Stimulated activated CD8-positive, alpha-beta memory T cell treated with anti-CD3 and anti-CD28 coated beads, Interleukin-2, amount 100 ng/mL, for 1 hour (primary cell): ENCODE measurements at places on chromosomes 7 and 10.

DNA sequence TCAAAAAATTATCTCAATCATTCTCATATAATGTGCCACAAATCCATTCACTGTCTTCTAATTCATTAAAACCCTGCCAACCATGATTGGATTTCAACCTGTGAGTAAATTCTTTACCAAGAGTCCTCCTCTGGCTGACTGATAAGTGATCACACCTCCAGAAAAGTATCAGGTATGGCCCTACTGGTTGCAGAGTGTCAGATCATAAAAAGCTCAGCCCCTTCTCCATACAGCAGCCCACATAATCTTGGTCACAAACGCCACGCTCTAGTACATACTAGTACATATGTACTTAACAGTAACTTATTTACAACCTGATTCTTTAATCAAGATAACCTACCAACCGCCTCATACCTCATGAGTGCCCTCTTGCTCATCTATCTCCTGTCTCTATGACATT lies 26.1 kb downstream of the UBE2H start:
- no peak for DNase-seq

- DNase-seq, result no peak
These were observed 15.1 kb downstream of the CACNB2 start for GRCh38 chr10:18155321-18155720.

GRCh38 chr10:87979847-87980246 lies 116.4 kb downstream of the PTEN start:
- no peak for DNase-seq

- DNase-seq, result no peak
These were observed 95.4 kb upstream of the SHH start for GRCh38 chr7:155907450-155908200.

- no peak for DNase-seq
These were observed 586.5 kb downstream of the LRMDA start for GRCh38 chr10:76017733-76018433.

GRCh38 chr10:72316386-72316700 lies 38.4 kb downstream of the DNAJB12 start:
- no peak for DNase-seq

DNA sequence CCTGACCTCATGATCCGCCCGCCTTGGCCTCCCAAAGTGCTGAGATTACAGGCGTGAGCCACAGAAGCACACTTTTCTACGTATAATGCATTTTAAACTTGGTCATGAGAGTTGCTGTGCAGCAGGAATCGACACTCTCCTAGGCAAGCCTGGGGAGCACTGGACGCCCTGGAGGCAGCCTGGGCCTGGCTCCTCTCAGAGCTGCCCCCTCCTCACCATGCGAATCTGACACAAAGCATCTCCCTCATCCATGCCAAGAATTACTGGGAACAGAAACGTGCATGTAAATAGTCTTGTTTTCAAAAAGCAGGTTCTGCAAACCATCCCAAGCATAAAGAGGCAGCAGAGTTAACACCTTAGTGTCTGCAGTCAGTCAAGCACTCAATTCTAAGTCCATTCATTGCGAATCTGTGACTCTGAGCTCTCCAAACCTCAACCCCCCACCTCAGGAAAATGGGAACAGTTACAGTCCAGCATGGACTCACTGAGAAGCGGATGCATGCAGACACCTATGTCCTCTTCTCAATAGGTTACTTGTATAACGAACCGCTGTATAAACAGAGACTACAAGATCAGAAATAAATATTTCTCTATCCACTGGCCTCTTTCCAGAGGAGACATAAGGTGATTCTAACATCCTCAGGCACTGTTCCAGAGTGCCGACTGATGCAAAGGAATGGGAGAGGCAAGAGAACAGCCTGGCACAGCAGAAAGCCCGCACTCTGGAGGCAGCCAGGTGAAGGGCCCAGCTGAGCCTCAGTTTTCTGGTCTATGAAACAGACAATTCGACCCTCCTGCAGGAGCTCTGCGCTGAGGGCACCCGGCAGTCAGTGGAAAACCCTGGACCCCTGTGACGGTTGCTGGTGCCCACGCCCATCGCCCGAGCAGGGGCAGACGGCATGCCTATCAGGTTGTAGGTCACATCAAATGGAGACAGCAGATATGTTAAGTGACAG lies 68.9 kb downstream of the MAD1L1 start:
- no peak for DNase-seq

GRCh38 chr7:158270106-158270775 lies 317.4 kb downstream of the PTPRN2 start:
- DNase-seq, result no peak

DNA sequence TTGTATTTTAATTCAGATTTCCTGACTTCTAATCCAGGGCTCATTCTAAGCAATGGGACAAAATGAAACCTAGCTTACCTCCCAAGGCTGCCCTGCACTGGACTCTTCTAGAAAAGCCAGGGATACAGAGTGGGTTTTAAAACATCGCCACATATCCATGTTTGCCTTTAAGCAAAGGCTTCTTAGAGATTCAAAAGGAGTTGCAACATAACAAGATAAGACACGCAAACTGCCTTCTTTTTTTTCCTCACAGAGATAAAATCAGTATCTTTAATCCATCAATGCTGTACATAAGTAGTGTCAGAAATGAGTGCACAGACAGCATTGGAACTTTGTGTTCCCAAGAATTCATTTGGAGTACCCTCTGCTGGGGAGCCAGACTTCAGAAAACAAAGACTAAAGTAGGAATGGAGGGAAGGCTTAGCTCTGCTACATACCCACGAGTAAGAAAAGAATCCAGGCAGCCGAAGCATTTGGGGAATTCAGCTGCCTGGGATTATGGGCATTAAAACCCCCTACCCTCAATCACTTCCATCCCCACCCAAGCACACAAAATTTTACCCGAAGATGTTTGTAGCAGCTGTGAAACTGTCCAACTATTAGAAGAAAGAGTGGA lies 427.8 kb downstream of the ARL4A start:
- no peak for DNase-seq

DNA sequence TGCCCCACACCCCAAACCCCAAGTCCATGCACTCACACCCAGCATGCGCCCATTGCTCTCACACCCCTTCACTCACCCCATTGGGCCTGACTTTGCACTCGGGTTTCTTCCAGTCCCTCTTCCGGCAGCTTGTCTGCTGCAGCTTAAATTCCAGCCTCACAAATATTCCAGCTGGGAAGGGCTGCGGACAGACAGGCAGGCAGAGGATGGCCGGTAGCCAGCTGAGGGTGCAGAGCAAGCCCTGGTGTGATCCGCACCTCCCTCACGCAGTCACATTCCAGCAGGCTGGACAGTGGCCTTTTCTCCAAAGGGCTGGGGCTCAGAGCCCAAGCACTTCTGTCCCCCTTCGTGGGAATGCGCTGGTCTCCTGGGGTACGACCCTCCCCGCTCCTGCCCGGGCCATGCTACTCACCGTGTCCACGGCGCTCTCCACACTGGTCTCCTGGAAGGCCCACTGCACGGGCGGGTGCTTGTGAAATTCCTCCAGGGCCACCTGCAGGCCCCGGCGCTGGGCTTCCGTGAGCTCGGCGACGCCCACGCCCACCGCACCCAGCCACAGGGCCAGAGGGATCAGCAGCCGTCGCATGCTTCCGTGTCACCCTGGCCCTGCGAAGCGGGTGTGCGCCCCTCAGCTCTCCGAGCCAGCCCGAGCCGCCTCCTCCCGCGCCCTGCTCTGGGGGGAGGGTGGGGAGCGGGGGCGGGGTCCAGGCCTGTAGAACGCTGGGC lies 1.2 kb downstream of the RARRES2 start:
- DNase-seq, result no peak

- DNase-seq, result no peak
These were observed 271.9 kb downstream of the KIF20B start for GRCh38 chr10:89973326-89973725.

GRCh38 chr7:26159243-26159642 lies 7.2 kb downstream of the NFE2L3 start:
- DNase-seq, result no peak

DNA sequence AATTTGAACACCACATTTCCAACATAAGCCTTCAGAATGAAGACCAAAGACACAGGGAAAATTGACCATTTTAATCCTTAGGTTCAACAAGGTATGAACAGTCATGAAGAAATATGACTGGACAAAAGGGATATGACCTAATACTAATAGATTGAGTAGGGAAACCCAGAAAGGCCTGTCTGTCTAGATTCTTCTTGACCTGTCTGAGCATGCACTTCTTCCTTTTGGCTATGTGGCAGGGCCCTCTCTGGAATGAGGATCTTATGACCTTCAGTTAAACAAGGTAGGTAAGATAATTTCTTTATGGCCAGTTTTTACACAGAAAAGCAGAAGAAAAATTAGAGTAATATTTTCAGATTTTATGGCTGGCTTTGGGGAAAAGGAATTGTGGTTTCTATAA lies 3.0 kb upstream of the PHYHIPL start:
- no peak for DNase-seq

DNA sequence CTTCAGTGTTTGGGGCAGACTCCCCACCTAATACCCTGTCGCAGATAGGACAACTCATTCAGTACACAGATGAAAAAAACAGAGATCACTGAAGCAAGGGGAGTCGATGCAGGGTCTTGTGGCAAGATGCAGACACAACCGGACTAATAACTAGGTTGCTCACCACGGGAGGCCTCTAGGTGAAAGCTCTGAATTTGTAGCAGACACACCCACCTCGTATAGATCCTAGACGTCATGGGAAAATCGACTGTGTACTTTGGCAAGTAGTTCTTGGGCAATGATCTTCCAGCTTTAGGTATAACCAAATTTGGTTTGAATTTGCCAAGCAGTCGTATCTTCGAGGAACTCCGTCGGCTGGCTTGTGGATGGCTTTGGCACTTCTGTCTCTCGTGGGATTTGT lies 88.1 kb downstream of the TCF7L2 start:
- no peak for DNase-seq

DNA sequence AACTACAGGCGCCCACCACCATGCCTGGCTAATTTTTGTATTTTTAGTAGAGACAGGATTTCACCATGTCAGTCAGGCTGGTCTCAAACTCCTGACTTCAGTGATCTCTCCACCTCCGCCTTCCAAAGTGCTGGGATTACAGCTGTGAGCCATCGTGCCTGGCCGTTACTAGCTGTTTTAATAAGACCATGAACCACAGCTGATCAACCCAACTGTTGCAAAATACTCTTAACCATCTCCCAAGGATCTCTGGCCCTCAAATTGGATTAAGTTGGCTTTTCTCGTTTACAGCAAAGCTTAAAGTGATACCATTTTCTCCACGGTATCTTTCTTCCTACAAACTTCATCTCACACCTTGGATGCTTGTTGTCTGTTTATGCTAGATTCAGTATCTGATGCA lies 18.3 kb downstream of the ZFAND2A start:
- no peak for DNase-seq

- DNase-seq, result no peak
These were observed 5.7 kb upstream of the FAM241B start for GRCh38 chr10:69624245-69624786.

DNA sequence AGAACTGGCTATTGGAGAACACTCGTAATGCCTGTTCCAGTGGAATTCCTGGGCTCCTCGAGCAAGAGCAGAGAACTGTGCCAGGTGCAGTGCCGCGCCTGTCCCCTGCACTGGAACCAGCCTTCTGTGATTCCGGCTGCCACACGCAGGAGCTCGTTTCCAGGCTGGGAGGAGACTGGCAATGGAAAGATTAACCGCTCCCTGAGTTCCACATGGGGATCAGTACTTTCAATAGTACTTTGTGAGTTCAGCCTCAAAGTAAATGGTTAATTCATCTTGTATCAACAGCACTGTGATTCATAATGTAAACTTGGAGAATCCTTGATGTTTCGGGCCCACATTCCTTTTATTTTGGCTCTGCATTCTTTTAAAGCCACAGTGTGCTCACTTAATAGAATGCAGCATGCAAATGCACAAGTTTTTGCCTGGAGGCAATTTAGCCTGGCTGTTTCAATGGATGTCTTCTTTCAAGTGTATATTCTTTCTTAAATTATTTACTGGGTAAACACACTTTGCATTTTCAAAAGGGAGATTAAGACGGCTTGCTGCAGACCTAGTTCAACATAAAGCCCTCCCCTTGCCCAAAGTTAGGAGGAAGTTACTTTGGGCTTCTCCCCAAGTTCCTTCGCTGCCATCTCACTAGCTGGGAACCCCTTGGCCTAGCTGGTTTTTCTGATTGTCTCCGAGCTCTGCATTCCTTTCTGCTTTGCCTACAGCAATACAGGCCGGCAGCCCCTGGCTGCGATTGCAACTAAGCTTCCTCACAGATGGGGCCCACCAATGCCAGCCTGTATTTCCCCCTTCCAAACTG lies 138.1 kb upstream of the TCF7L2 start:
- DNase-seq, result no peak

DNA sequence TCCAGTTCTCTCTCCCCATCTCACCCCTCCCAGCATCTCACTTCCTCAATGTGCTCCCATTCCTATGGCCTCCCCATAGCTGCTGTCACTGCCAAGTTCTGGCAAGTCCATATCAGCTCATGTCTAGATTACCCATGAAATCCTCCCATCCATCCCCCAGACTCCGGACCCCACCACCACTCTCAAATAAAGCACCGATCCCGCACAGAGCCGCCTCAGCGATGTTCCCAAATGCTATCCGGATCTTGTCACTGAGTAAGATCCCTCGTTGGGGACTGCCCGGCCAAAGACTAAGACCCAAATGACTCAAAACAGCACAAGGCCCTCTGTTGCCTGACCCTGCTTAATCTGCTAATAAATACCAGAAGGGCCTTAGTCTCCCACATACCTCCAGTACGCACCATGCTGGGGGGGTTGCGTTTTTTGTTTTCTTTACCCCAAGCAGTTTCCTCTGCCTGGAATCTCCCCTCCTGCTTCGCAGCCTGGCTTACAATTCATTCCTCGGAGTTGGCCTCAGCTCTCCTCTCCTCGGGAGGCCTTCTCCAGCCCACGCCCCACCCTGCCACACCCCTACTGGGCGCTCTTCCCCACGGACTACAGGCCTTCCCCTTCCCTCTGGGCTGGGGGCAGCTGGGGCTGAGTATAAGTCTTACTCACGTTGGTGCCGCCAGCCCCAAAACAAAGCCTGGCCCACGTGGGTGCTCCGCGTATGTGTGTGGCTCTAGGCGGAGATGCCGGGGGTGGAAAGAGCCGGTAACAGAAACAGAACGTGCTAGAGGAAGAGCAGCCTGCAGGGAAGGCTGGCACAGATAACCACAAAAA lies 1.8 kb upstream of the DUSP5 start:
- no peak for DNase-seq
